Left lobe of liver (tissue), 2 donors: ENCODE measurements at places on chromosomes 2 and 18. TPM values are rescaled to one million over a fixed set of nuclear protein-coding genes. Genes with fewer than 3 reads are reported as not detected.

DNA sequence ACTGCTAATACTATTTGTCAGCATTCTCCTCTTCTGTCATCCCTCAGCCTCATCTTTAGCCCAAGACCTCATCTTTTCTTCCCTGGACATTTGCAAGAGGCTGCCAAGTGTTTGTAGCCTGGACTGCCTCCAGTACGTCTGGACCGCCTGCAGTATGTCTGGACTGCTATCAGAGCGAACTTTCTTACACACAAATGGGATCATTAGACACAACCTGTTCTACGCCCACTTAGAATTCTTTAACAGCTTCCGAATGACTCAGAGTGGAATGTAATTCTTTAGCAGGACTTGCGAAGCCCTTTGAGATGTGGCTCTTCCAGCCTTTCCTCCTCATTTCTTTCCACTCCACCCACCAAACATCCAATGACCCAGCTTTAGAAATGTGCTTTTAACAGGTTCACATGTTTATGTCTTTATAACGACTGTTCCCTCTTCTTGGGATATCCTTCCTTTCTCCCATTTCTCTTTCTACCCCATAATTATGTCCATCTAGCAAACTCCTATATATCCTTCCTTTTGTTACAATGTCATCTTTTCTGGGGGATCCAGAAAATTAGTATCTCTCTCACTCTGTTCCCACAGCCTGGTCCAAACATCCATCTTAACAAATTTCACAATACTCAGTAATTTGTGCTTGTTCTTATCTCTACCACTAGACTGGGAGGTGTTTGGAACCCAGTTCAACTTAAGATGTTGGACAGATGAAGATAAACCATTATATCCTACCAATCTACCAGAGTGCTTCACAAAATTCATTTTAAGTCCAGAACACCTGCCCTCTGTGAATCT, 171.3 kb upstream of the PGAP1 start:
- DNase-seq = no peak

DNA sequence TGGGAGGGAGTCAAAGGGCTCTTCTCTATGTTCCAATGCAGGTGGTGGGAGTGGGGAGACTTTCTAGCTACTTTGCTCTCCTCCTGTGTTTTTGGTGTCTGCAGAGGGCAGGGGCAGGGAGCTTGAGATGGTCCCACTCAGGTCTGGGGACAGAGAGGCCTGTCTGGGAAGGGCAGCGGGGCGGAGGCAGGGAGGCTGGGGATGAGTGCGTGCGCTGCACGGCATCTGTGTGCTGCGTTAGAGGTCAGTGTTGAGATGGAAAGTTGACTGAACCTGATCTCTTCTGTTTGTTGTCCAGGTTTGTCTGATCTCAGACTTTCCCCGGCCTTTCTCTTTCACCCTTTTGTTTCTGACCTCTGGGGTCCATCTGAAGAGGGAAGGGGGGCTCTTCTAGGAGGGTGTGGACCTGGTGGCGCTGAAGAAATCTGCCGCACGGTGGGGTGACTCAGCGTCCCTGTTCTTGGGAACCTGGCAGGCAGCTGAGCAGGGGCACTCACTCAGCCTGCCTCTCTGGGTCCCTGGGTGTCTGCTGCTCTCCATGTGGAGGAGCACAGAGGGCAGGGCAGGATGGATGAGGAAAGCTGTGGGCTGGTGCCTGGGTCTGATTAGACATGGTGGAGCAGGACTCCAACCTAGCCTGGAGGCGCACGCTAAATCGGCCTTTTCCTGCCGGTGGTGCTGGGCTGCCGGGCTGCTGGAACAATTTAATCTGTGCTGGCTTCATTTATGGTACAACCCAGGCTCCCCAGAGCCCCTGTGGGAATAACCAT, 24.1 kb downstream of the IGFBP2 start:
- no peak for DNase-seq

ALPG gene
- not detected for total RNA-seq

DNA sequence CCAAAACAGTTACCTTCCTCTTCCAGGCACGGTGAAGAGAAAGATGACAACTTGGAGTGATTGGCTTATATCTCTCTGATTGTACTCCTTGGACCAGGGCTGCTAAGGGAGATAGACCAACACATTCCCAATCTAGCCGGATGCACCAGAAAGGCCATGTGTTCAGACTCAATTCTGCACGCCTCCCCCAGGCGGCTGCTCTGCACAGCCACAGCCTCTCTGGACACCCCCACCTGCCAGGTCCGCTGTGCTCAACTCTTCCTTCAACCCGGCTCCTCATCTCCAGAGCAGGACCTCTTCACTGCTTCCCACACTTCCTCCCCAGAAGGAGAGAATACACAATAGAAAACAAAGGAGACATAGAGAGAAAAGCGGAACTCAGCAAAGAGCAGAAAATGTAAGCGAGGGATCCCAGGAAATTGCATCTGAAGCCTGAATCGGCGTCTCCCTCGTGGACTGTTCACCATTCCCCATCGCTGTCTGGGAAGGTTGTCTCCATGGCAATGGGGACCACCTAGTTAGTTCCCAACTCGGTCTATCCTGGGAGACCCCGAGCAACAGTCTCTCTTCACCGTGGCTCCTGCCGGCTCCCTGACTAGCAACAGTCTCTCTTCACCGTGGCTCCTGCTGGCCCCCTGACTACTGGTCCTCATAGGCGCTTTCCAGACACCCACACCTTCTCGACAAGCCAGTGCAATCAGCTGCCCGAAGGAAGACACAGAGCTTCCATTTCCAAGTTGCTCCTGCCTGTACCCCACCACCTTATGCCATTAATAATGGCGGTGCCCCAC, 361.7 kb upstream of the MYT1L start:
- no peak for DNase-seq

OR6B2 gene
- total RNA-seq = not detected

- DNase-seq = no peak
Measured at GRCh38 chr2:170324640-170325046, 146.7 kb downstream of the MYO3B start.

DNA sequence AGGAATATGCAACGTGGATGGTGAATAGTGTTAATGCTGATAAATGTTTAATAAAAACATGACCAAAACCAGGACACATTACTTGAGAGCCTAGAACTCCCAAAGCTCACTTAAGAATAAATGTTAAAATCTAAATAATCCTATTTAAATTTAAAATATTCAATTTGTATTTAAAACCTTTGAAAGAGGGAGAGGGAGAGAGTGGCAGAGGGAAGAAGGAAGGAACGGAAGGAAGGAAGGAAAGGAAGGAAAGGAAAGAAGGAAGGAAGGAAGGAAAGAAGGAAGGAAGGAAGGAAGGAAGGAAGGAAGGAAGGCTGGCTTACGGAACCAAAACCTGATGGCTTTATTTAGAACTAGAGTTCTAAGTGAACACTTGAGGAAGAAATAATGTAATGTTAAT, 324.1 kb upstream of the SYT4 start:
- no peak for DNase-seq

DNA sequence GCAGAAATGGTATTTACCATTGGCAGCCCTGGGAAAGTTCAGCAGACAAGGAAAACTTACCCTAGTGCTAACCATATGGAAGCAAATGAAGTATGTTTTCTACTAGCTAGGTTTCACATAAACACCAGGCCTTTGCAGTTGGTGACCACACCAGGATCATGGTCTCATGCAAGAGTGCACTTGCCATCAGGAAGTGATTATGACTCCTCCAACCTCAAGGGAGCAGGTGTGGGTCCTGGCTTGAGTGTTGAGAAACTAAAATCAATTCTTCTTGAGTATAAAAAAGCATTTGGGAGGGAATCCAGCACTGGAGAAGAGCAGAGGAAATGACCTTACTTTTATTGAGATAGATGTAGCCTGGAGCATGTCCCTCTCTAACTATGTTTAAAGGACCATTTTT, 56.8 kb upstream of the SPAG16 start:
- no peak for DNase-seq

GRCh38 chr2:2523461-2524347, 192.6 kb upstream of the MYT1L start:
- no peak for DNase-seq

C2orf78 gene
- total RNA-seq = not detected

DNA sequence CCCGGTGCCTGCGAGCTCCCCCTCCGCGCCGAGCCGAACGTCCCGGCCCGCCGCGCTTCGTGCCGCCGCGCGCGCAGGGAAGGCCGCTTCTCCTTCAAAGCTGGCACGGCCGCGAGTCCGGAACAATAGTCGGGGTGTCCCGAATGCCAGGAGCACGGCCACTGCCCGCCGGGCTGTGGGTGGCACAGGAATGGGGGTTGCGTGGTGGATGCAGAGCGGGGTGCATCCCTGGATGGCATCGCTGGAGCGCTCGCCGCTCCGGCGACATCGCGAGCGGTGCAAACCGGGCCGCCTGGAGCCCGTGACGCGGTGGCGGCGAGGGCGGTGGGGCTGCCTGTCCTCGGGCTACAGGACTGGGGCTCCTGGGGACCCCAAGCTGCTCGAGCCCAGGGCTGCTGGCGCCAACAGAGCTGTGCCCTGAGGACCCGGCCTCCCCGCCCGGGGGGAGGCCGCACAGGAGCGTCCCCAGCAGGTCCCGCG, 1.1 kb upstream of the SATB2 start:
- DNase-seq = no peak

DNA sequence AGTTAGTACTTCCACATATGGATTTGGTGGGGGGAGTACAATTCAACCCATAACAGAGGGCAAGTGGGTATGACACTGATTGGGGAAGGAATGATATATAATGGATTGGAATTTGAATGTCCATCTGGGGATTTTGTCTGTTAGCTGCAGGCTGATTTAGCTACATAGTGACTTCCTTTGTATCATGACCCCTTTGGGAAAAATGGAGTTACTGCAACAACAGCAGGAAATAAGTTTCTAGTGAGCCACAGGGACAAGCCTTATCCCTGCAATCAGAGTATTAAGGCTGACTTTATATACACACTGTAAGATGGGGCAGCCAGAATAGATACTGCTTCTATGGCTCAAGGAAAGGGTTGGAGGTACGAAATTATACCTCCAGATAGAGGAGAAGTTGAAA, 404.4 kb upstream of the MEIS1 start:
- no peak for DNase-seq

DNA sequence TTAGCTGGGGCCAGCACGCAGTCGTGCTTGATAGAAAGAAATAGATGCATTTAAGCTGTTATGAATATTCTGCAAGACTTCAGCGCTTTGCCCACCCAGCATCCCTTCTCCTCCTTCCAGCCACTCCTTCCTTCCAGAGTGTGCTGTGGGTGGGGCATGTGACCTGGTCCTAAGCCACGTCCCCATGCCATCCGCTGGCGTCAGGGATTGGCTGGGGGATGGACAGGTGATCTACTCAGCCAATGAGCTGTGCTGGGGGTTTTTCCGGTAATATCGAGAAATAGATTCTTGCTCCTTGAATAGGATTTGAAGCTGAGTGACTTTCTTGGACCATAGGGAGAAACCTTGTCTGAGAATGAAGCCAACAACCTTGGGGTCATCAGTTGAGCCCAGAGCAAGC, 4.8 kb upstream of the ZAP70 start:
- no peak for DNase-seq

DNA sequence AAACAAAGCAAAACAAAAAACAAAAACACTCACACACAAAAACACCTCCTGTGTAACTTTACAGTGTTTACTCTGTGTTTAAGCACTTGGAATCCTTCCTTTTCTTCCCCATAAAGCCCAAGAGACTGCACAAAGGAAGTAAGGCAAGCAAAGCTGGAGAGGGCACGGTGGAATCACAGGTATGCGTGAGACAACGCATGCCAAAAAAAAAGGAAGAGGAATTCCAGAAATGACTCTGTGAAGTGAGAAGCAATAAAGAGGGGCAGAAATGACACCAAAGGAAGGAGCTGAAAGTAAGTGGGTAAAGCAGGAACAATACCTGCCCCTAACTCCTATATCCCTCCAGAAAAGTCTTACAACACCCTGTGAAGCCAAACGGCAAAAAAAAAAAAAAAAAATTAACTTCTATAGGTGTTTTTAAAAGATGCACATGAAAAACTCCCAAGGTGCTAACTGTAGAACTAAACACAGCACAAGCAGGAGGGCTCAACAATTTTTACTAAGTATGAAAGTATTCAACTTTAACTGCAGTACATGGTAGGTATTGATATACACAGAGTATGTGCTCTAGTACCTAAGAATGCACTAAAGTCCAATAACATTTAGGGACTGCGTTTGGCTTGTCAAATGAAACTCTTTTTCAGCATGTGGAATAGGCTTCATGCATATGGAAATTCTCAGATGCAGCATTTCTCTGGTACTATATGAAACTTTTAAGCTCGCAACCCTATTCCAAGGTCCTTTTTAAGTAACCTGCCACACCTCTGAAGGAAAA, 9.1 kb downstream of the RND3 start:
- DNase-seq = no peak

RTP5 gene
- not detected for total RNA-seq

GRCh38 chr18:55079481-55080355, 120.5 kb upstream of the CCDC68 start:
- DNase-seq = no peak

DNA sequence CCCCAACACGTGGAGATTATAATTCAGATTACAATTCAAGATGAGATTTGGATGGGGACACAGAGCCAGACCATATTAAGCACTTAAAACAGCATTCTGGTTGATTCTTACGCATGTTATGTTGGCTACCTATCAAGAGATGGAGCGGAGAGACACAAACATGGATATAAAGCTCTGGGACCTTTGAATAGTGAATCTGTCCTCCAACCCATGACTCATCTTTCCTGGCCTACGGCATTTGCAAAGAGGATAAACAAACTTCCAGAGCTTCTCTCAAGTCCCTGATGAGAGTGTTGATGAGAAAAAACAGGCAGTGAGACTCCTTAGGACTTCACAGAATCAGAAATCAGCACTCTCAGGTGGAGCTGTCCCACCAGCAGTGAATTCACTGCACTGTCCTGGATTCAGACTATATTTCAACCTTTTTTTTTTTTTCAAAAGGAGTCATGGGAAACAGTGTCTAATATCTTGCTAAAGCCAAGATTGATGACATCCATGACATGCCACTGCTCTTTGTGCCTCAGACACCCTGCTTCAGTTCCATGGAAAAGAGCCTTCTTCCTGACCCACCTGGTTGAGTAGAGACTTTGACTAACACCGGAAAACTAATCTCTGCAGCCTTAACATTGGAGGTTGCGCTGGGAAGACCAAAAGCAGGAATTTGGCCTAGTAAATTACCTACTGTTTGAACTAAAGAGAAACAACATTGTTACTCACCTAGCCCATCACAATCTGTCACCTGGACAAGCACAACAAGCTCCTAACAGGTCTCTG, 62.1 kb upstream of the NPAS2 start:
- no peak for DNase-seq

GRCh38 chr2:118224895-118225311, 136.6 kb downstream of the INSIG2 start:
- DNase-seq = no peak

TRIM43 gene
- not detected for total RNA-seq

UGT1A3 gene
- 52.8 TPM for total RNA-seq
